Mesothelial cell of epicardium (in vitro differentiated cells): ENCODE measurements at places on chromosomes 11 and 22.

- H3K36me3 ChIP-seq: no peaks in the 10 kb centered on the region
- H3K4me1 ChIP-seq: no peaks in the 10 kb centered on the region
- DNase-seq: no peak
- no peak overlapping the region for H3K4me3 ChIP-seq
- H3K27me3 ChIP-seq: no peaks in the 10 kb centered on the region
- no peak overlapping the region for H3K27ac ChIP-seq
These were observed 8.0 kb upstream of the RHOD start for GRCh38 chr11:67048515-67049130.

DNA sequence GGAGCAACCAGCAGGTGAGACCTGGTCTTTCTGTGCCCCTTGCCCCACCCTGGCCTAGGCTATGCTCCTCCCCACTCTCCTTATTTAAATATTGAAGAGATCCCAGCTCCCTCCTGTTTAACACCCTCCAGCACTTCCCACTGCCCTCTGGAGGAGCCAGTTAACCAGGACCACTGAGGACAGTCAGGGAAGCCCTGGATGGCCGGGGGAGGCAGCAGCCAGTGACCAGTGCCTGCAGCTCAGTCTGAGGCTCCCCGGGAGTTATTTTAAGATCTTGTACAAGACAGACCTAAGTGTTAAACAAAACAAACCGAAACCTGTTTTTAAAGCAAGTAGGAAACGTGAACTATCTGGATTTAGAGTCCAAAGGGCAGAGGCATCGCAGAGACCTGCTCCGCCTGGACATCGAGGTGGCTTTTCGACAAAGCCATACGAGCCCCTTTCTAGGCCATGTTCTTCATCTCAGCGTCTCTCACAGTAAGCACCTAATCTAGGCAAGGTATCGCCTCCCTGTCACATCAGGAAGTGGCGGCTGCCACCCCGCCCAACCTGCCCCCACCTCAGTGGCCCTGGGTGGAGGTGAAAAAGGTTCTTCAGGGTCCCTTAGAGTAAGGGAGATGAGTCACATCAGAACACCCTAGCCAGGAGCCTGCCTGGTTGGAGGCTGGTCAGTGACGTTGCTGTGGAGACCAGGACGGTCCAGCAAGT lies 35.2 kb downstream of the TRMU start:
- no peaks in the 10 kb centered on the region for H3K4me1 ChIP-seq
- no peak overlapping the region for H3K27ac ChIP-seq
- peaks cover 13% of the 10 kb centered on the region for H3K36me3 ChIP-seq
- DNase-seq: no peak

DNA sequence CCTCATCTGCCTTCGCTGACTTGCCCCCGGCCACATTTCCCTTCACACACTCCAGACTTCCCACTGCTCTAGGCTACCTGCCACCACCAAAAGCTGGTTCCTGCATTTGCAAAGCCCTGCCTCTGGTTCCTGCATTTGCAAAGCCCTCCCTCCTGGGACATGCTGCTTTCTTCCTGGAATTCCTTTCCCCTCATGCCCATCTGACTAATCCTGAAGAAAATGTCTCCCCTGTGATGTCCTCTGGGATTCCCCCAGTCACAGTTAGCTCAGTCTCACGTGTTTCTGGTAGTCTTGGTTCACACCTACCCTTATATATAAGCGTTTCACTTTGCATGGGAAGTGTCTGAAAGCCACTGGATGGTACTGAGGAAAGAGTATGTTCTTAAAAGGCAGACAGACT lies 206.9 kb downstream of the DBX1 start:
- H3K27me3 ChIP-seq: no peaks in the 10 kb centered on the region
- no peak for DNase-seq
- peak overlapping the region; percentile 82 for H3K27ac ChIP-seq
- H3K4me3 ChIP-seq: no peak overlapping the region

GRCh38 chr22:30413745-30414524 lies 11.6 kb upstream of the MTFP1 start:
- peaks cover 19% of the 10 kb centered on the region for H3K36me3 ChIP-seq
- H3K27me3 ChIP-seq: no peaks in the 10 kb centered on the region
- no peak for DNase-seq
- H3K27ac ChIP-seq: no peak overlapping the region
- no peak overlapping the region for H3K4me3 ChIP-seq
- no peaks in the 10 kb centered on the region for H3K4me1 ChIP-seq

GRCh38 chr11:12678991-12679390 lies 4.8 kb downstream of the TEAD1 start:
- peak overlapping the region; percentile 98 for H3K27ac ChIP-seq
- peaks cover 78% of the 10 kb centered on the region for H3K4me1 ChIP-seq
- no peaks in the 10 kb centered on the region for H3K27me3 ChIP-seq
- DNase-seq: no peak
- H3K36me3 ChIP-seq: no peaks in the 10 kb centered on the region

DNA sequence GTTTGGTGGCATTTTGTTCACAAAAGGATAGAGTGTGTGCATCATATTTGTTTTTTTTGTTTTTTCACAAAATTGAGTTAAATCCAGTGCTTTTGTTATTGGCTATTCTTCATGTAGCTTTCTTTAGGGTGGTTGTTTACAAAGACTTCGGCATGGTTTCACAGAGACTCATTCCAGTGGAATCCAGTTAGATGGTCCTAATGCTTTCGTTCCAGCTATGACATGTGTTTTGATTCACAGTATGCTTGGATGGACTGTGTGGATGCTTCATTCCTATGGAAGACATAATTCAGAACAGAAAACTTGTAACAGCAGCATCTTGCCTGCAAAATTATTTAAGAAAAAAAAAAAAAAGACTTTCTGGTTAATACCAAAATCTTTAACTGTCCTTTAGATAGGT lies 97.9 kb downstream of the PDHX start:
- DNase-seq: no peak
- no peaks in the 10 kb centered on the region for H3K4me1 ChIP-seq
- H3K27ac ChIP-seq: no peak overlapping the region
- H3K36me3 ChIP-seq: no peaks in the 10 kb centered on the region
- H3K27me3 ChIP-seq: no peaks in the 10 kb centered on the region

DNA sequence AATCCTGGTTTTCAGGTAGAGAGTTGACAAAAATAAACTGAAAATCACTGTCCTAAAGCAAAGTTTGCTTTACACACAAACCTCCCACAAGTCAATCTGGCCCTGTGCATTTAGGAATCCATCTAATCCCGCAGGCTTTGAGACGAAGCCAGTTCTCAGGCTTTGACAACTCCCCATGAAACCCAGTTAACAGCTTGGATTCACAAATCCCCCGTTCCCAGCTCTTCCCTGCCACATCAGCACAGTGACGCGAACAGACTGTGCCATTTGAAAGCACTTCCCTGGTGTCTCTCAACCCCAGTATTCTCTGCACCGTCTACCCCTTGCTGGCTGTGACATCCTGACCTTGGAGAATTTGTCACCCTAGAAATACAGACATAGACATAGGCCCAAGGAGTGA lies 117.8 kb downstream of the OPCML start:
- H3K27ac ChIP-seq: no peak overlapping the region
- H3K4me1 ChIP-seq: no peaks in the 10 kb centered on the region
- no peak for DNase-seq
- H3K36me3 ChIP-seq: no peaks in the 10 kb centered on the region
- H3K4me3 ChIP-seq: no peak overlapping the region

DNA sequence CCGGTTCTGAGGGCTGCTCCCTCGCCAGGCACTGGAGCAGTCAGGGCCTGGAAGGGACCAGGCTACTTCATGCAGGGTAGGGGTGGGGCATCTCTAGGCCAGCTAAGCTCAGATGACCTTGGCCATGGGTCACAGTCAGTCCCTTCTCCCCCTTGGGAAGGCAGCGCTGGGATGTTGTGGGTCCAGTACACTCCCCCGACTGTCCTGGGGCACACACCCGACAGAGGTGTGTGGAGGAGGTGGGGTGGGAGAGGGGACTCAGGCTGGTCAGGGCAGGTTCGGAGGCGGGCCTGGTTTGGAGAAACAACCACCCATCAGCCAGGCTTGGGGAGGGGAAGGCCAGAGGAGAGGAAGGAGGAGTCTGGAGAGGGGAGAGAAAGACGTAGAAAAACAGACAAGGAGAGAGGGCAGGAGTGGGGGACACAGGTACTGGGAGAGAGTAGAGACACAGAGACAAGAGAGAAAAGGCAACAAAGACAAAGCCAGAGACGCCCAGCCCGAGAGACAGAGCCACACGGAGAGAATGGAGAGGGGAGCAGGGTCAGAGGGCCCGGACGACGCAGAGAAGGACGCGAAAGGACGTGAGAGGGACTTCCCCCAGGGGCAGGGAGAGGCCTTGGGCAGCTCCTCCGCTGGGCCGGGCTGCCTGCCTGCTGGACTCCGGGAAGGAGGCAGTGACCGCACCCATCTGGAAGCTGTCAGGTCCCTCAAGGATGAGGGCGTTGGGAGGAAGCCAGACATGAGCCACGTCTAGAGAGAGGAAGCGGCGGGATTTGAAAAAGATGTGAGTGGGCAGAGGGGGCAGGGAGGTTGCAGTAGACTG lies 30.6 kb upstream of the TSKU start:
- H3K36me3 ChIP-seq: no peaks in the 10 kb centered on the region
- DNase-seq: no peak
- peak overlapping the region; percentile 89 for H3K27ac ChIP-seq
- H3K4me3 ChIP-seq: peak overlapping the region; percentile 25
- H3K27me3 ChIP-seq: no peaks in the 10 kb centered on the region

GRCh38 chr11:75888416-75888815 lies 73.4 kb downstream of the UVRAG start:
- DNase-seq: no peak
- peaks cover 6% of the 10 kb centered on the region for H3K36me3 ChIP-seq
- no peaks in the 10 kb centered on the region for H3K27me3 ChIP-seq
- H3K4me3 ChIP-seq: no peak overlapping the region
- peaks cover 5% of the 10 kb centered on the region for H3K4me1 ChIP-seq
- no peak overlapping the region for H3K27ac ChIP-seq

DNA sequence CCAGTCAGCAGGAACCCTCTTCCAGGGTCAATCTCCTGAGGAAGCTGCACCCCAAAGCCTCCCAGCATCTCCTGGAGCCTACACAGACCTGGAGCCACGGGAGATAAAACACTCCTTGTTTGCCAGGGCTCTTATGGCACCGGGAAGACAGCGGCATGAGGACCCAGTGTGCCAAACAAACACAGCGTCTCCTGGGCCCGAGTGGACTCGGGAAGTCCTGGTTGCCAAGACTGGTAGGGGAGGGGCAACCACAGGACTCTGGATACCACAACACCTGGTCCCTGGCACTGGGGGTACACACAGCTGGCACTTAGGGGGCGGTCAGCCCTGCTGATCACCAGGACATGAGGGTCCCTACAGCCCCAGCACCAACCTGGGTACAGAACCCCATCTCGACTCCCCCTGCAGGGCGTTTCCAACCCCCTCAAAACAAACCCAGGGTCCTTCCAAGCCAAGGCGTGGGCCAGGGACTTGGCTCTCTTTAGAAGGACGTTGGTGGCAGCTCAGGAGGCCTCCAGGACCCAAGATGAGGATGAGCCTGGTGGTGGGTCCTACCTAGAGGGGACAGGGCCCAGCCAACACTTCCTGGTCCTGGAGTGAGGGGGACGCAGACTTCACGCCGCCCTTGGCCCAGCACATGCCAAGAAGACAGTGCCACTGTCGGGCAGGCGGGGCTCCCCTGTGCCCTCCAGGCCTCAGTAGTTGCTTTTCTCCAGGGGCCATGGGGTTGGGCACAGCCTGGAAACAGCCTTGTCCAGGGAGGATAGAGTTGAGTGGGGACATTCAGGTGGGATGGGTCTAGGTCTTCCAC lies 85.0 kb downstream of the CELSR1 start:
- H3K4me1 ChIP-seq: peaks cover 50% of the 10 kb centered on the region
- H3K4me3 ChIP-seq: no peak overlapping the region
- peaks cover 23% of the 10 kb centered on the region for H3K27me3 ChIP-seq
- no peaks in the 10 kb centered on the region for H3K36me3 ChIP-seq

- H3K36me3 ChIP-seq: peaks cover 2% of the 10 kb centered on the region
- DNase-seq: no peak
- H3K4me3 ChIP-seq: no peak overlapping the region
- H3K4me1 ChIP-seq: peaks cover 49% of the 10 kb centered on the region
- peaks cover 52% of the 10 kb centered on the region for H3K27me3 ChIP-seq
- no peak overlapping the region for H3K27ac ChIP-seq
These were observed 2.9 kb downstream of the POU2AF3 start for GRCh38 chr11:111301004-111301841.

- no peak overlapping the region for H3K4me3 ChIP-seq
- no peaks in the 10 kb centered on the region for H3K4me1 ChIP-seq
- H3K27ac ChIP-seq: no peak overlapping the region
- H3K36me3 ChIP-seq: peaks cover 14% of the 10 kb centered on the region
- no peak for DNase-seq
- peaks cover 5% of the 10 kb centered on the region for H3K27me3 ChIP-seq
These were observed 4.5 kb upstream of the TPP1 start for GRCh38 chr11:6623391-6624363.

DNA sequence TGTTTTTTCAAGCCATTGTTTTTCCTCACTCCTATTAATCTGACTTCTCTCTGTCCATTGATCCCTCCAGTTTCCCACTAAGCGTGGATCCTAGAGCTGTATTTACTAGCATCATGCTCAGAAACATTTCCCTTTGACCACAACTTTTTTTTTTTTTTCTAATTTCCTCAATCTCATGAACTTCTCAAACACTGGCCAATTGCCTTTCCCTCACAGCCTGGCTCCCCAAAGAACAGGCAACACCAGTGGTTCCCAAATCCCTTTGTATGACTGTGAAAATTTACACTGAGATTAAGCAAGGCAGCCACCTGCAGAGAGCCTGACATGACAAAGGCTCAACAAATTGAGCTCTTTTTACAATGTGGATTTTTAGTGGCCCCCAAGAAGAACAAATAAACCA lies 1.4 kb upstream of the TPP1 start:
- no peaks in the 10 kb centered on the region for H3K27me3 ChIP-seq
- H3K4me3 ChIP-seq: no peak overlapping the region
- H3K4me1 ChIP-seq: no peaks in the 10 kb centered on the region
- DNase-seq: no peak

GRCh38 chr11:102933627-102934026 lies 21.9 kb downstream of the MMP13 start:
- no peaks in the 10 kb centered on the region for H3K36me3 ChIP-seq
- no peak overlapping the region for H3K27ac ChIP-seq
- peaks cover 8% of the 10 kb centered on the region for H3K4me1 ChIP-seq
- peaks cover 20% of the 10 kb centered on the region for H3K27me3 ChIP-seq

GRCh38 chr22:36015155-36015810 lies 13.3 kb downstream of the RBFOX2 start:
- no peak for DNase-seq
- H3K27me3 ChIP-seq: no peaks in the 10 kb centered on the region
- no peak overlapping the region for H3K4me3 ChIP-seq
- peaks cover 61% of the 10 kb centered on the region for H3K4me1 ChIP-seq
- H3K27ac ChIP-seq: peak overlapping the region; percentile 27

GRCh38 chr11:69307421-69307820 lies 13.5 kb downstream of the MYEOV start:
- H3K27ac ChIP-seq: no peak overlapping the region
- H3K27me3 ChIP-seq: peaks cover 4% of the 10 kb centered on the region
- no peaks in the 10 kb centered on the region for H3K36me3 ChIP-seq
- H3K4me3 ChIP-seq: no peak overlapping the region
- peaks cover 3% of the 10 kb centered on the region for H3K4me1 ChIP-seq

DNA sequence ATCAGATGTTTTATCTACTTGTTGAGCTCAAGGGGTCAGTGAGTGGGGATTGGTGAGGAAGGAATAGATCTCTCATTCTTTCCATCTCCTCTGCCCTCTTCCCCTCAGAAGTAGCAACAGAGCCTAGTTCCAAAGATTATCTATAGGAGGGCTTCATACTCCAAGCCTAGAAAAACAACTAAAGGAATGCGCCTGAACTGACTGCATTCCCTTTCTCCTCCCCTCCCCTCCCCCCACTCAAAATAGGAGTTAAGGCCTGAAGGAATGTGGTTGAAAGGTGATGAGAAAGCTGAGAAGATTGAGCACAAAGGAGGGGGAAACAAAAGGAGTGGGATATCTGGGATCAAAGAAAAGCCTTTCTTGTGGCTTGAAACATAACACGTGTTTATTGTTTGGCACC lies 10.5 kb downstream of the EMSY start:
- H3K36me3 ChIP-seq: peaks cover 17% of the 10 kb centered on the region
- no peak for DNase-seq
- peak overlapping the region; percentile 97 for H3K27ac ChIP-seq
- H3K4me3 ChIP-seq: no peak overlapping the region
- H3K27me3 ChIP-seq: no peaks in the 10 kb centered on the region
